Vagina (tissue), 2 donors: ENCODE measurements at places on chromosomes 4 and X.

DNA sequence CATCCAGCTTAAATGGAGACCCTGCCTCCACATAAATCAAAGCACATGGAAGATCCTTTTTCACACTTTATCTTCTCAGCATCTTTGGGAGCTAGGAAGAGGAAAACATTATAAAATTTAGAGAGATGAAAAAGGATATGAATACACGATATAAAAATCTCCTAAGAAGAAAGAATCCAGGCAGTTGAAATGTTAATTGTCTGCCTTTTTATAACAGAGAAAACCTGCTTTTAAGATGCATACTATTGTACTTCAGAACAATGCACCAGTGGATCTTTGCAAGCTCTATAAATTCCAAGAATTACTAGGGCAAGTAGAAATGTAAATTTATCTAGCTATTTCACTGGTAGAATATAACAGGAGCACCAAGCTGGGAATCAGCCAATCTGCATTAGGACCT lies 300.3 kb upstream of the GALNT7 start:
- DNase-seq: no peak

GRCh38 chr4:110020139-110020538 lies 107.5 kb downstream of the EGF start:
- no peak for DNase-seq

DNA sequence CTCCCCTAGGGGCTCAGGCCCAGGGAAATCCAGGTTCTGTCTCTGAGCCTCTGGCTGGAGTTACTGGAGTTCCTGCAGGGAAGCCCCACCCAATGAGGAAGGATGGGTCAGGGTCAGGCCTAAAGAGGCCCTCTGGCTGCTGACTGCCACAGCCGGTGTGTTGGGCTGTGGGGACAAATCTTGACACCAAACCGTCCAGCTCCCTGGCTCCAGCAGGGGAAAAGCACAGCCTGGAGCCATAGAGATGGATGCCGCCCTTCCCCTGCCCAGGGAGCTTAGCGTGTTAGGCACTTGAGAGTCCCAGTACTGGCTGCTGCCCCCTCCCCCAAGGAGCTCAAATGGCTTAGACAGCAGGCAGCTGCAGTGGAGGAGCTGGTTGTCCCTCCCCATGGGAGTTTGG lies 321.3 kb upstream of the LCORL start:
- DNase-seq: no peak

DNA sequence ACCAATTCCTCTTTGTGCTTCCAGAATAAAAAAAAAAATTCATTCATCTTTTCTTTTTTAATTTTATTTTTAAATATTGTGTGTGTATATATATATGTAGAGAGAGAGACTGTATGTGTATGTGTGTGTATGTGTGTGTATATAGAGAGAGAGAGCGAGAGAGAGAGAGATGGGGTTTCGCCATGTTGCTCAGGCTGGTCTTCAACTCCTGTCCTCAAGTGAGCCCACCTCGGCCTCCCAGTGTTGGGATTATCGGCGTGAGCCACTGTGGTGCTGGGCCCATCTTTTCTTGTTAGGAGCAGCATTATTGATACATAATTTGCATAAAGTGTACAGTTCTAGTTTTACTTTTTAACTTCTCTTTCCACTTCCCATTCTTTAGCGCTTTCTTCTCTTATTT lies 33.6 kb downstream of the KDM6A start:
- no peak for DNase-seq

GRCh38 chrX:6768881-6769280 lies 234.0 kb upstream of the VCX3A start:
- DNase-seq: no peak

- no peak for DNase-seq
Observed at GRCh38 chrX:4754878-4755604, 1041.6 kb upstream of the PRKX start.

DNA sequence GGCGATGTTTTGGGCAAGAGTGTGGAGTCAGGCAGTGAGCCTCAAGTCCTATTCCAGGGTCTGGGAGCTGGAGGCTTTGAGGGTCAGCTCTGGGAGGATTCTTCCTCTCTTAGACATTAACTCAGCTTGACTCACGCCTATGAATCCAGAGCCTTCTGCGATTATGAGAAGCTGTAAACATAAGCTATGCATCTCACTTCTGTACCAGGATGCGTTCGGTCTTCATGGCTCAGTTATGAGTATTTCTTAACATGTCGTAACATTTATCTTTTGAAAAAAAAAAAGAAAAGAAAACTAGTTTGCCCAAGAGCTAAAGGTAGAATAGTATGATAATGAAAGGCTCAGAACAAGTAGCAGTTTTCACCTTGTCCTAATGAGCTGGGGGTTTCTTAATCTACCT lies 4.6 kb downstream of the SHROOM2 start:
- DNase-seq: no peak

GRCh38 chrX:129706400-129707072 lies 32.2 kb upstream of the XPNPEP2 start:
- no peak for DNase-seq

- DNase-seq: no peak
Observed at GRCh38 chr4:157587681-157588423, 367.3 kb downstream of the GRIA2 start.

- no peak for DNase-seq
Observed at GRCh38 chr4:83866834-83867621, 331.1 kb downstream of the GPAT3 start.

GRCh38 chrX:154592505-154592904 lies 7.6 kb downstream of the CTAG1A start:
- no peak for DNase-seq
